ENCODE measurements at places on chromosomes 13 and 19.

DNA sequence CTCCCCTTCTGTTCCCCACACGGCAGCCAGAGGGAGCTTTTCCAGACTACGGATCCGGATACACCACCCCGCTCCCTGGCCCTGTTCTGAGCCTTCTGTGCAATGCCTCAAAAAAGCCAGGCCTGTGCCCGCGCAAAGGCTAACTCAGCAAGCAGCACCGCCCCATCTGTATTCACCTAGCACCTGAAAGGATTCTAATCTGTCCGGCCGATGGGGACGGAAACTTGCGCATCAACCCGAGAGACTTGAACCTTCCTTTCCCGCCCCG, 589 bp downstream of the ZBTB45 start:
- no peak for DNase-seq
- H3K4me1 ChIP-seq = peaks cover 38% of the 10 kb centered on the region
- H3K4me3 ChIP-seq = peak overlapping the region; percentile 90

DNA sequence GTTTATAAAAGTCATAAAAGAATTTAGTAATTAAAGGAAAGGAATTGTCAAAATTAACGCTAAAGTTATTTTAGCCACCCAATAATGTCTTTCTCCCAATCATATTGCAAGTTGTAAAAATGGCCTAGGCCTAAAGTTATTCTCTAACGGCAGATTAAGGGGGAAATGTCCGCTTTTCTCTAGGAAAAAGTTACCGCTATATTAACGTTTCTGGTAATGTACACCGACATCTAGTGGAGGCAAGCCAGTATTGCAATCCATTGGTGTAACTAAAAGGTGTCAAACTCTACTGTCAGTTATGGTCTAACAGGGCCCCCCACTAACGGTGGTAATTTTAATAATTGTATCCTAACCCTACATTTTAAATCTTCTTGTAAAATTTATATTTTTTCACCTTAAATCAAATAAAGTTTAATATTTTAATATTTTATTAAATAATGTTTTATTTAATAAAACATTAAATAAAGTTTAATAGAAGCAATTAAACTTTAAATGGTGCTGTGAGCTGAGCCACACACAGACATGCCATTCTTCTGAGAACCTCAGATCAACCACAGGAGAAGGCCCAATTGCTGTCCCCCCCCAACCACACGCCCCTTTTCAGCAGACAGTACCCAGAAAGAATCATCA, 35.9 kb upstream of the ZSCAN5A start:
- H3K27ac ChIP-seq = no peak overlapping the region
- H3K27me3 ChIP-seq = no peaks in the 10 kb centered on the region
- H3K4me1 ChIP-seq = no peaks in the 10 kb centered on the region
- H3K36me3 ChIP-seq = no peaks in the 10 kb centered on the region
- no peak overlapping the region for H3K4me3 ChIP-seq

DNA sequence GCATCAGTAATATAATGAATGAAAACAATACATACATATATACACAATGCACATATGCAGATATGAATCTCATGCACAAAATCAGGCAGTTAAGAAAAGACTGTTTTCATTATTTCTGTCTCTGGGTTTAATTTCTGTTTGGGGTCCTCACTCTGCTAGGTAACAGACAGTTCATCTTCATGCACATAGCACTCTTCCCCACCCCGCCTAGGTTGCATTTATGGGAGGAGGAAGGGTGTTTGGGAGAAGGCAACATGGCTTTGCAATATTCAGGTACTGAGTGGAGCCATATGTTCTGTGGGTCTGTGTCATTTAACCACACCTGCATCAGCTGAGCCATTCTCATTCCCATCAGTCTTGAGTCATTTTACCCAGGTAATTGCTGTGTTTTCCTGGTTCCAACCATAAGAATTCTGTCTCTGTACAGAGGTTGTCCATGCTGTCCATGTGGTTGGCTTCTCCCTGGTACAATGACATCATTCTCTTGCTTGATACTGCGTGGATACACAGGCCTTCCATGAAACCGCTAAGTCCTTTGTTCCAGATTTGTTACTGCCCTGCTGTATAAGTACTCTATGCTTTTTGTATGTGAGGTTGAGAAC, 45.3 kb downstream of the RFC3 start:
- no peaks in the 10 kb centered on the region for H3K36me3 ChIP-seq
- H3K4me1 ChIP-seq = no peaks in the 10 kb centered on the region
- H3K27me3 ChIP-seq = no peaks in the 10 kb centered on the region
- H3K27ac ChIP-seq = no peak overlapping the region
- H3K4me3 ChIP-seq = no peak overlapping the region

DNA sequence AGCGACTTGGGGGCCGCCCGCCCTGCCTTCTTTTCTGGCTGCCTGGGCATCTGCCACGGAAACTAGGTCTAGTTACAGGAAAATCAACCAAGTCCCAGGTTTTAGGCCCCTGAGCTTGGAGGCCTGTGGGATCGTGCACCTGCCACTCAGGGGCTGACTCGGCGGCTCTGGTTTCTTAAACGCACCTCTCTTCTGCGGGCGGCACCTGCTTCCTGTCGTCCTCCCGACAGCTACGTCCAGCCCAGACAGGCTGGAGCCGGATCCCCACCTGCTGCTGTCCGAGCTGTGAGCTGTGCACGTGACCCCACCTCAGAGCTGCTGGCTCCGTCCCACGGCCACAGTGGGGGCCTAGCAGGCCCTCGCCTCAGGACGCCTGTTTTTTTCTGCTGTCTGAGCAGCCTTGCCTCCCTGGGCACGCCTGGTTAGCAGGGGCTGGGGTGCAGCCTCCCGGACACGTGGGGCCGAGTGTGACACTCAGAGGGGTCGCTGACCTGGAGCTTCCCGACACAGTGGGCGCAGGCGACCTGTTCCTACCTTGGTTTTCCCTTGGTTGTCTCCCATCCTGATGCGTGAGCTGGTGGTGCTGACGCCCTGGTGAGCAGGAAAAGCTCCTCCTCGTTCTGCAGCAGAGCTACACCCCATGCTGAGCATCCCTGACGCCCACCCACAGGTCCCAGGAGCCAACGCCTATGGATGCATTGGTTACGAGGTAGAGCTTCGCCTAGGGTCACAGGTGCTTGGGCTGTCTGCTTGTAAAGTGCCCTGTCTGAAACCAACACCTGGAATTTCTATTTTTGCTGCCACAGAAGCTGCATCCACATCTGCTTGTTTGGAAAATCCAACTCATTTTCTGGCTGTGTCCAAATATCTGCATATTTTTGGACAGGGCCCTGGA, 17.5 kb downstream of the TMEM255B start:
- no peaks in the 10 kb centered on the region for H3K27me3 ChIP-seq
- H3K4me1 ChIP-seq = peaks cover 8% of the 10 kb centered on the region
- H3K36me3 ChIP-seq = no peaks in the 10 kb centered on the region

GRCh38 chr13:72427757-72428528, 299.5 kb downstream of the MZT1 start:
- H3K4me3 ChIP-seq = no peak overlapping the region
- H3K36me3 ChIP-seq = no peaks in the 10 kb centered on the region
- H3K4me1 ChIP-seq = no peaks in the 10 kb centered on the region
- H3K27me3 ChIP-seq = no peaks in the 10 kb centered on the region
- no peak overlapping the region for H3K27ac ChIP-seq

DNA sequence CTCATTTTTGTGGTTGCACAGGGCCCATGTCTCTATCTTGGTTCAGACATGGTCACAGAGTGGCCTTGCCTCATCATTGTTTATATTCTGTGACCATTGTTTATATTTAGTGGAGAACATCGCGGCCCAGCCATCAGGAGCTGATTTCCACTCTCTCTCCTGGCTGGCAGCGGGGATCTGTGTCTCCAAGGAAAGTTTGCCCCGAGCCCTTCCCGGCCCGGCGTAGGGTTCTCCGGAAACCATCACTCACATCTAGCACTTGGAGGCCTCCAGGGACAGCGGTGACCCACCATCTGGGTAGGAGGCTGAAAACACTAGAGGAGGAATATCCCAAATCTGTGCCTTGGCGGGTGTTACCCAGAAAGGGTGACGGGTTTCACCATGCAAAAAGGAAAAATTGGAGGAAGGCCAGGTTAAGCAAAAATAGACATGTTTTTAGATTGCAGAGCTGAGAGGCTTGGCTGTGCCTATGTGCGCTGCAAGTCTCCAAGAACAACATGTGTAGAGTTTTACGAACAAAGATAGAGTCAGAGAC, 726 bp upstream of the ZNF358 start:
- H3K27ac ChIP-seq = peak overlapping the region; percentile 48
- H3K27me3 ChIP-seq = no peaks in the 10 kb centered on the region
- DNase-seq = no peak
- H3K36me3 ChIP-seq = no peaks in the 10 kb centered on the region
- H3K4me3 ChIP-seq = peak overlapping the region; percentile 52

DNA sequence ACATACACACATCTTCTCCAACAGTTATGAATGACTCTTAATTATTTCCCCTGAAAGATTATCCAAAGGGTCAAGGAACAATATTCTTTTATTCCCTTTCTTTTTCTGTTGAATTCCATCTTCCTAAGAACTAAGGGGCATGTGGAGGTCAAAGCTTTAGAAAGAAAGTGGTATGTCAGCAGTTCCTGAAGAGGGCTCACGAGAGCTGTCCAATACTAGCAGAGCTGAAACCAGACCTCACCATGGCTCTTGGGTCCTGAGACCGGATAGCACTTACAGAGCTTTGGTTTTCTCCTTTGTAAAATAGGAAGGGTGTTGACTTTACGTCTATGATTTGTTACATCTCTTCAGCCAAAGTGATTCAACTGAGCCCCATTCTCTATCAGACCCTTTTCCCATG, 109.8 kb upstream of the FREM2 start:
- H3K4me3 ChIP-seq = no peak overlapping the region
- H3K27ac ChIP-seq = no peak overlapping the region
- H3K4me1 ChIP-seq = no peaks in the 10 kb centered on the region
- no peaks in the 10 kb centered on the region for H3K36me3 ChIP-seq

- no peak overlapping the region for H3K27ac ChIP-seq
- no peak overlapping the region for H3K4me3 ChIP-seq
- H3K4me1 ChIP-seq = no peaks in the 10 kb centered on the region
- DNase-seq = no peak
- no peaks in the 10 kb centered on the region for H3K27me3 ChIP-seq
These were observed 11.9 kb downstream of the SYCE2 start for GRCh38 chr19:12907166-12907565.

DNA sequence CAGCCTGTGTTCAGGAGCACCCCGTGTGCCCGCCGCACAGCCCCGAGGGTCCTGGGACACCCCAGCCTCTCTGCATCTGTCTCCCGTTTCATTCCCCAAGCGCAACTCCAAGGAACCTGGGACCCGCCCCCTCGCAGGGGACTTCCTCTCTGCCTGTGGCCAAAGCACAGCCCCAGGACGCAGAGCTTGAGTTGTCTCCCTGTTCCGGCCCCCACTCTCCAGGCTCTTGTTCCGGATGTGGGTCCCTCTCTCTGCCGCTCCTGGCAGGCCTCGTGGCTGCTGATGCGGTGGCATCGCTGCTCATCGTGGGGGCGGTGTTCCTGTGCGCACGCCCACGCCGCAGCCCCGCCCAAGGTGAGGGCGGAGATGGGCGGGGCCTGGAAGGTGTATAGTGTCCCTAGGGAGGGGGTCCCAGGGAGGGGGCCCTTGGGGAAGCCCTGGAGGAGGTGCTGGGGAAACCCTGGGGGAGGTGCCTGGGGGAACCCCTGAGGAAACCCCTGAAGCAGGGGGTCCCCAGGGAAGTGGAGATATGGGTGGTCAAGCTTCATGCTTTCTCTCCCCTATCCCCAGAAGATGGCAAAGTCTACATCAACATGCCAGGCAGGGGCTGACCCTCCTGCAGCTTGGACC, 1.3 kb downstream of the HCST start:
- H3K27me3 ChIP-seq = no peaks in the 10 kb centered on the region
- DNase-seq = no peak
- H3K27ac ChIP-seq = peak overlapping the region; percentile 60
- peaks cover 18% of the 10 kb centered on the region for H3K4me1 ChIP-seq
- peak overlapping the region; percentile 41 for H3K4me3 ChIP-seq

DNA sequence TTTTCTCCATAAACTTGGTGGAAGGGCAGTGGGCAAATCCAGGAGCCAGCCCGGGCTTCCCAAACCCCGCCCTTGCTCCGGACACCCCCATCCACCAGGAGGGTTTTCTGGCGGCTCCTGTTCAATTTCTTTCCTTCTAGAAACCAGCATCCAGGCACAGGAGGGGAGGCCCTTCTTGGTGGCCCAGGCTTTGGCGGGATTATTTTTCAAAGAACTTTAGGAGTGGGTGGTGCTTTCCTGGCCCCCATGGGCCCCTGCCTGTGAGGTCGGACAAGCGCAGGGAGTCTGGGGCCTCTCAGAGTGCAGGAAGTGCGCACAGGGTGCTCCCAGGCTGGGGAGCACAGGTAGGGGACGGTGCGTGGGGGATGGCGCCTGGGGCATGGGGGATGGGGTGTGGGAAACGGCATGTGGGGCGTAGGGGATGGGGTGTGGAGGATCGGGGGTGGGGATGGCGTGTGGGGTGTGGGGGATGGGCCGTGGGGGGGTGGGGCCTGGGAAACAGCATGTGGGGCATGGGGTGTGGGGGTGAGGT, 396 bp downstream of the F7 start:
- H3K27me3 ChIP-seq = no peaks in the 10 kb centered on the region
- peaks cover 11% of the 10 kb centered on the region for H3K4me1 ChIP-seq
- no peak overlapping the region for H3K4me3 ChIP-seq
- H3K36me3 ChIP-seq = no peaks in the 10 kb centered on the region
- H3K27ac ChIP-seq = no peak overlapping the region

GRCh38 chr13:98214008-98214643, 37.1 kb upstream of the RNF113B start:
- no peak overlapping the region for H3K27ac ChIP-seq
- H3K4me1 ChIP-seq = peaks cover 30% of the 10 kb centered on the region
- no peaks in the 10 kb centered on the region for H3K27me3 ChIP-seq
- H3K4me3 ChIP-seq = no peak overlapping the region
- no peaks in the 10 kb centered on the region for H3K36me3 ChIP-seq

- no peaks in the 10 kb centered on the region for H3K27me3 ChIP-seq
- H3K36me3 ChIP-seq = no peaks in the 10 kb centered on the region
- no peak overlapping the region for H3K27ac ChIP-seq
- no peaks in the 10 kb centered on the region for H3K4me1 ChIP-seq
These were observed 2.6 kb downstream of the TUBA3C start for GRCh38 chr13:19178901-19179593.

Data from HCT116 (cell line).